CD8-positive, alpha-beta memory T cell (primary cell): ENCODE measurements at places on chromosomes 16 and 17. TPM values are rescaled to one million over a fixed set of nuclear protein-coding genes. Genes with fewer than 3 reads are reported as not detected.

Gene ZNF205
- 0.11 TPM for total RNA-seq

- peak overlapping the region; percentile 38 for H3K4me3 ChIP-seq
- H3K27ac ChIP-seq, result no peak overlapping the region
- H3K4me1 ChIP-seq, result peaks cover 62% of the 10 kb centered on the region
Measured at GRCh38 chr16:84518804-84519341, 14.4 kb upstream of the MEAK7 start.

Gene RPRML
- not detected for total RNA-seq

GRCh38 chr16:11901091-11901490 is 14.7 kb downstream of the GSPT1 start:
- H3K27me3 ChIP-seq, result no peaks in the 10 kb centered on the region
- no peak overlapping the region for H3K4me3 ChIP-seq

GRCh38 chr17:6556121-6557039 is at the start of gene PITPNM3:
Gene PITPNM3, minus strand, starts transcription at chr17:6556555. Its CDS starts 149 bp downstream, at chr17:6556406.
- H3K4me1 ChIP-seq, result no peaks in the 10 kb centered on the region
- H3K27ac ChIP-seq, result no peak within 1 kb of the TSS
- no peaks in the 10 kb centered on the region for H3K36me3 ChIP-seq
- DNase-seq, result no peak
- H3K4me3 ChIP-seq, result no peak within 1 kb of the TSS

DNA sequence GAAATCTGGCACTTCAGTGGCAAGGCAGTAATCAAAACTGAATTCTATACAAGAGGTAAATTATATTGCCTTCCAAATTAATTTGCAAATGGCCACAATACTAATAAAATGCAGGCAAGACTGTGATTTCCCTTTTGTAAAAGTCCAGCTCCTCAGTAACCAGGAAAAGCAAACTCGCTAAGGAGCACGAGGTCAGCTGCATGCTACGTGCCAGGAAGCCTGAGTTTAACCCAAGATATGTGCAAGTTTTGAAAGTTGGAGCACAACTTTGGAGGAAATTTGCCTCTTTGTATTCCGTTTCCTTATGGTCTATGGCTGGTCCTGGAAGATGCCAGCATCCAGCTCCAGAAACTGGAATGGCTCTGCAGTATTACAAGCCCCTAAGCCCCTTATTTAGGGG is 226.8 kb upstream of the DYNLRB2 start:
- no peak for DNase-seq
- H3K27ac ChIP-seq, result no peak overlapping the region

Gene TBC1D26
- total RNA-seq, result 0.26 TPM

GRCh38 chr16:30533146-30533522 is 1.5 kb downstream of the ZNF747 start:
- no peak overlapping the region for H3K27ac ChIP-seq
- no peak for DNase-seq
- H3K4me3 ChIP-seq, result no peak overlapping the region
- no peaks in the 10 kb centered on the region for H3K36me3 ChIP-seq
- H3K27me3 ChIP-seq, result no peaks in the 10 kb centered on the region
- peaks cover 25% of the 10 kb centered on the region for H3K4me1 ChIP-seq
